ENCODE measurements at places on chromosomes 12 and 14. TPM values are rescaled to one million over a fixed set of nuclear protein-coding genes. Genes with fewer than 3 reads are reported as not detected.

The CCDC38 gene
- not detected for total RNA-seq

The FITM1 gene
- 4.2 TPM for total RNA-seq

The IFT43 gene
- total RNA-seq = 31.2 TPM

The SRRM4 gene
- total RNA-seq = 0.42 TPM

The ADAMTS20 gene
- 1.0 TPM for total RNA-seq

The ENDOU gene
- not detected for total RNA-seq

The PXN gene
- total RNA-seq = 32.4 TPM

The HOTAIR gene
- total RNA-seq = 1.1 TPM

The CLEC4E gene
- not detected for total RNA-seq

The MMAB gene
- 15.9 TPM for total RNA-seq

The CCDC198 gene
- total RNA-seq = 2.0 TPM

The SLC10A1 gene
- total RNA-seq = not detected

The ASCL1 gene
- 0.32 TPM for total RNA-seq

The IRAK3 gene
- 40.3 TPM for total RNA-seq

The CDCA3 gene
- total RNA-seq = 12.3 TPM

The KERA gene
- total RNA-seq = 1.1 TPM

The PAPLN gene
- total RNA-seq = 4.8 TPM

The PLD4 gene
- total RNA-seq = 6.8 TPM

The CELA1 gene
- not detected for total RNA-seq

The SETD1B gene
- 4.3 TPM for total RNA-seq

The IFT81 gene
- total RNA-seq = 54.0 TPM

The SLC17A8 gene
- total RNA-seq = 0.95 TPM

The TTLL5 gene
- total RNA-seq = 46.4 TPM

The IL31 gene
- total RNA-seq = not detected

The MANSC4 gene
- total RNA-seq = not detected

The SCNN1A gene
- 5.7 TPM for total RNA-seq

The HOXC12 gene
- total RNA-seq = not detected

The DHRS2 gene
- total RNA-seq = 593 TPM

The ARHGAP9 gene
- 2.9 TPM for total RNA-seq

The CFAP251 gene
- total RNA-seq = 3.0 TPM

The ANO4 gene
- 3.5 TPM for total RNA-seq

The CACNA2D4 gene
- total RNA-seq = 1.1 TPM

The PSMA3 gene
- 63.4 TPM for total RNA-seq

The TAS2R8 gene
- total RNA-seq = 0.58 TPM

The TMPRSS12 gene
- total RNA-seq = not detected

The RNASE3 gene
- not detected for total RNA-seq

The VRTN gene
- total RNA-seq = not detected

The NAA30 gene
- 40.9 TPM for total RNA-seq

The PSMA6 gene
- 124 TPM for total RNA-seq

The TMEM30B gene
- 9.3 TPM for total RNA-seq

The AVPR1A gene
- total RNA-seq = 43.7 TPM

The SRGAP1 gene
- total RNA-seq = 18.0 TPM

The CLEC14A gene
- total RNA-seq = 27.5 TPM

The DPY19L2 gene
- total RNA-seq = 54.2 TPM

The TRPV4 gene
- total RNA-seq = 0.90 TPM

The CLBA1 gene
- total RNA-seq = 4.7 TPM

The MYH6 gene
- total RNA-seq = 0.26 TPM

The TOGARAM1 gene
- 78.8 TPM for total RNA-seq

The OTOGL gene
- 4.5 TPM for total RNA-seq
